ENCODE measurements at places on chromosomes 3 and 15.

DNA sequence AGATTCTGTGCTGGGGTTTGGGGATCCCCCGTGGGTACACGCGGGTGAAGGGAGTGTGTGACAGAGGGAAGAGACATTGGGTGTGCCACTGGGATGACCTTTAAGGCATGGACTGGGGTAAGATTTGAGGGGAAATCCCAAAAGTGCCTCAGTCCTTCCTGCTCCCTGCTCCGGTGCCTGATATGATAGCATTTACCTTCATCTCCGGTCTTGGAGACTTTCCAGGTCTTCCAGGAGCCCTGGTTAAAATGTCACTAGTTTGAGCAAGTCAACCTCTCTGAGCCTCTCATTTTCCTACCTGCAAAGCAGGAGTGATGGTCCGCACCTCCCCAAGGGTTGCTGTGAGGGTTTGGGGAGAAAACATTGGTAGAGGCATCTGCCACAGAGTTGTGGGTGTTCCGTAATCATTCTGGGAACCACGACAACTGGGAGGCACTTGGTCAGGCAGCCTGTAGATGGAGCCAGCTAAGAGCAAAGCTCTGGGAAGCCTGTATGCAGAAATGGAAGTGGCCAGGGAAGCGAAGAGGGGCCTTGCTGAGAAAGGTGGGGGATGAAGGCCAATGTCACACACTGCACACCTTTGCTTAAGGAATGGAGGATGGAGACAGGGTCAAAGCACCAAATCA, 33.9 kb upstream of the KIF23 start:
- peak; percentile 42 for DNase-seq

DNA sequence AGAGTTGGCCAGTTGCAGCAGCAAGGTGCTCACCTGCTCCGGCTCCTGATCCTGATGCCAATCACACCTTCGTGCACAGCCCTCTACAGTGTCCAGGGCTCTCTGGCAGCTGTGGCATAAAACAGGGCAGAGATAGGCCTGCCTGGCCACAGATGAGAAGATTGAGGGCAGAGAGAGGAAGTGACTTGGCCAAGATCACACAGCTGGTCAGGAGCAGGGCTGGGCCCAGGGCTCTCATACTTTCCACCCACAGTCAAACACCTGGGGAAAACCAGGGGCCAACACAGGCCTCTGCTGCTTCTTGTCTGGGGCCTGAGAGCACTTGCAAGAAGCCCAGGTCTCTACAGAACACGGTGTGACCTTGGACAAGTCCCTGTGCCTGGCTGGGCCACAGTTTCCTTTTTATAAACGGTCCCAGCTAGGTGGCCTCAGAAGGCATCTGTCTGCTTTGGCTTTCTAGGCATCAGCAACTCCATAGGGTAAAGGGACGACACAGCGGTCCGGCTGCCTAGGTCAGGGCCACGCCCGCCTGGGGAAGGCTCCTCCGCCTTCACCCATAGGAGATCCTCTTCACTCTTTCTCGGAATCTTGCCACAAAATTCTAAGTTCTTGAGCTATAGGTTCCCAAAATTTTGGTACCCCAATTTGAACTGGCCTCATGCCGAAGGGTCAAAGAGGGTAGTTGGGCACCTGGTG, 3.1 kb downstream of the ATP2B2 start:
- DNase-seq = no peak

DNA sequence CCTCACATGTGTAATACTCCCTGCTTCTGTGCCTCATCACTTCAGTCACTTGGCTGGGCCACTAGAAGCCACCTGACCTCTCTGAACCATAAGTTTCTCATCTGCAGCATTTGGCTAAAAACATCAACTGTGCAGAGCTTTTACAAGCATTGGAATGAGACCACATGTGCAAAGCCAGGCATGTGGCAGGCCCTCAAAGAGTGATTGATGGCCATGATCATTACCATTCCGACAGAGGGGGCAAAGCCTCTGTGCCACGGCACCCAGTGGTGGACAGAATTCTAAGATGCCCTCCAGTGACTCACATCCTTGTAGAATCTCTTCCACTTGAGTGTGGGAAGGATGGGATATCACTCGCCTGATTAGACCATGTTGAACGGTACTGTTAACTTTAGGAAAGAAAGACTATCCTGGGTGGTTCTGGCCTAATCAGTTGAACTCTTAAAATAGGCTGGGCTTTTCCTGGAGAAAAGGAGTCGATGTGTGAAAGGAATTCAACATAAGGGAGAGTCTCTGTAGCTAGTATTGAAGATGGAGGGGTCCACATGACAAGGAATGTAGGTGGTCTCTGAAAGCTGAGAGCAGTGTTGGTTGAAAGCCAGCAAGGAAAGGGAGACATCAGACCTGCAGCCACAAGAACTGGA, 13.5 kb downstream of the CDCP1 start:
- DNase-seq = no peak

DNA sequence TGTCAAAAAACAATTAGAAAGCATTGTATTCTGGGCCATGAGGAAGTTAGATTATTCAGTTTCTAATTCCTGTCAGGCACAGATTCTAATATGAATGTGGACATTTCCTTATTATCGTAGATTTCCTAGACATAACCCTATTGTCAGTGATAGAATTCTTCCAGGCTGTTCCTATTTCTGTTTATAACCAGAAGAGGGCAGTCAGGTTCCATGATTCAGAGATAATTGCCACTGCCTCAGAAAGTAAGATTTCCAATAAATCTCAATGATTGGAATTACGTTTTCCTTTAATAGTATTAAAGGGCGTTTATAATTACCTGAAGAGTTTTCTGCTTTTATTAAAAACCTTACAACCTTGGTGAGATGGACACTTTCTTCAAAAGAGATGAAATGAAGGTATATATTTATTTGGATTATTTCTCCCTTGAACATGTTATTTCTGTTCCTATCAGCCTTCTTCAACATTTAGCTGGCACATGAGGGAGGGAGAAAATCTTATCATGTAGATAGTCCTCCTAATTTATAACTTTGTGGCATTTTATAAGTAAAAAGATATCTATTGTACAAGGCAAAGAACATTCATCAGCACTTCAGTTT, 439.2 kb downstream of the MCTP2 start:
- DNase-seq = peak; percentile 27

- DNase-seq = no peak
These were observed 10.3 kb downstream of the EID1 start for GRCh38 chr15:48888191-48888590.

DNA sequence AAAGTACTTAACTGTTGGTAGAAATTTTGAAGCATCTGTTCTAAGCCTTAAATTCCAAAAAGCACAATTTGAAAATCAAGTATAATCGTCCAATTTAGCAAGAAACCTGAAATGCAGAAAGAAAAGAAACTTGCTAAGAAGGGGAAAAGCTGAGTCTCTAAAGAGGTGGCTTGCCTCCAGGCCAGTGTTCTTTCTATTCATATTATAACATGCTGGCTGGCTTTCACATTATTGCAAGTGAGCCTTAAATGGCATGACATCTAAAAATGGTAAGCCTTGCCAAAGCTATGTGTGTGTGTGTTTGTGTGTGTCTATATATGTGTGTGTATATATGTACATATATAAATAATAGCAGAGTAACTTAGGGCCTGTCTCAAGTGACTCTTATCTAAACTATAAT, 89.5 kb downstream of the FGF12 start:
- DNase-seq = no peak

GRCh38 chr15:38683382-38684242, 119.0 kb upstream of the RASGRP1 start:
- DNase-seq = peak; percentile 57

DNA sequence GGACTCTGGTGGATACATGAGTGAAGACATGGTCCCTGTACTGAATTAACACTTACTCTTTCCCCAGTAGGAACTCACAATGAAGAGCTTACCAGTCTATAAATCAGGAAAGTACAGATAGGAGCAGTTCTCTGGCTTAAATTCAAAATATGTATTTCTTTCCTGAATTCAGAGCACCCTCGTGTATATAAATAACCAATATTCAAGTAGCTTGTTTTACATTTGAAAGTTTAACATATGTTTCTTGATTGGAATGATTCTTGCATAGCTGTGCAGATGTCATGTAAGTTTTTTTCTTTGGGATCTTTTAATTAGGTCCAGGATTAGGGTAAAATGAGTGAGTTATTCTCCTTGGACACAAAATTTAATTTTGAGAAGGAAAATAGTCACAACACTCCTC, 14.8 kb upstream of the TMPRSS7 start:
- DNase-seq = no peak

DNA sequence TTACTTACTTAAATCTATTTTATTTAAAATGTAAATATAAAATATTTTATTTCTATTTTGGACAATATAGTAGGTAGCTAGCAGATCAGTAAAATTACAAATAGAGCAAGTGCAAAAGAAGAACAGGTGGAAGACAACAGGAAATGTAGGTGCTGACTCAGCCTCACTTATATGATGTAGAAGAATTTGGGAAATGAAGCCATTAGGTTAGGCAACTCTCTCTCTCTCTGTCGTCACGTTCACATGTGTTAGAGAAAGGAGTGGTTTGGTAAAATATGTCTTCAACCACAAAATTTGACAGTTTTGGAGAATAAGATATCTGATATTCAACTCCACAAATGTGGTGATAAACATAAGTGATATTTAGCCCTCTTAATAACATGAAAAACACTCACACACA, 532.5 kb upstream of the KCNMB2 start:
- no peak for DNase-seq

GRCh38 chr3:52108302-52109232, 45.7 kb downstream of the POC1A start:
- DNase-seq = no peak

DNA sequence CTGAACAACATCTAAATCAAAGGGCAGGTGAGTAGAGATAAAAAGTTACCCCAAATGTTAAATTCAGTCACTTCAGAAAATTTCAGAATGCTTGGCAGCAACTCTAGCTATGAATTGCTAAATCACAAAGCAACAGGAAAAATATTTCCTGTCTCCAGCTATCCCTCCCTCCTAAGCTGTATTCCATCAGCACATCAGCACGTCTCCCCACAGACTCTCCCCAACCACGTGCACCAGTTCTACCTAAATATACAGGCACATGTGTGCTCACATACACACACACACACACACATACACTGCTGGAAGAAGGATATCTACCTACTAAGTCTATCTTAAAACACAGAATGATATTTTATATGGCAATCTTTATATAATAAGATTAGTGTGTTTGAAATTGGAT, 177.1 kb upstream of the ARHGEF26 start:
- no peak for DNase-seq

- DNase-seq = no peak
These were observed 146.2 kb upstream of the SEMA6D start for GRCh38 chr15:47570881-47571640.

GRCh38 chr3:72782521-72782920, 65.7 kb downstream of the SHQ1 start:
- DNase-seq = no peak

GRCh38 chr3:127171721-127172120, 21.2 kb upstream of the PRR23E start:
- DNase-seq = no peak

DNA sequence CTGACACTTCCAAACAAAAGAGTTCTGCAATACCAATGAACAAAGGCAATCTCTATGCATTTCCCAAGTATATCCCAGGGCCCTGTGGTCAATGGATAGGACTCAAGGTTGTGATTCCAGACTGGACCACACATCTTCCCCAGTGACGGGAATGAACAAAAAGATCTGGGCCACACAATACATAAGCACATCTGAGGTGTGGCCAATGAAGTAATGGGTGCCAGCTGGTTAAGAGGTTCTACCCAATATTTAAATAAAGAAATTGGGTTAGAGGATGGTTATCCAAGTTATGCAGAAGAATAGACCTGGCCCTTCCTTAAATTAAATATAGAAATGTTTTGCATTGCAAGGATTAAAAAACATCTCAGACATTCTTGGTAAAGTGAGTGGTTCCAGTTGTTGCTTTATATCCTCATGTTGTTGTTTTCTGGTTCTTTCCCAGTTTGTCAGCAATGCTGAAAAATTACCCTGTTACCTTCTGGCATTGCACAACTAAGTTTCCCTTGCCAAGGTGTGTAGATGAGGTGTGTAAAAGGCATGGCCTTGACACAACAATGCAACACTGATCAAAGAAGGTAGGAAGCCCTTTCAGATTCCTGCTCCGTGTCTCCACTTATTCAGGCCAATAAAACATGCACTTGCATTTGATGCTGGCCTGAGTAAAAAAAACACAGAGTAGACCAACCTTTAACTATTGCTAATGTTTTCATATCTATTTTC, 86.5 kb downstream of the PRICKLE2 start:
- no peak for DNase-seq

DNA sequence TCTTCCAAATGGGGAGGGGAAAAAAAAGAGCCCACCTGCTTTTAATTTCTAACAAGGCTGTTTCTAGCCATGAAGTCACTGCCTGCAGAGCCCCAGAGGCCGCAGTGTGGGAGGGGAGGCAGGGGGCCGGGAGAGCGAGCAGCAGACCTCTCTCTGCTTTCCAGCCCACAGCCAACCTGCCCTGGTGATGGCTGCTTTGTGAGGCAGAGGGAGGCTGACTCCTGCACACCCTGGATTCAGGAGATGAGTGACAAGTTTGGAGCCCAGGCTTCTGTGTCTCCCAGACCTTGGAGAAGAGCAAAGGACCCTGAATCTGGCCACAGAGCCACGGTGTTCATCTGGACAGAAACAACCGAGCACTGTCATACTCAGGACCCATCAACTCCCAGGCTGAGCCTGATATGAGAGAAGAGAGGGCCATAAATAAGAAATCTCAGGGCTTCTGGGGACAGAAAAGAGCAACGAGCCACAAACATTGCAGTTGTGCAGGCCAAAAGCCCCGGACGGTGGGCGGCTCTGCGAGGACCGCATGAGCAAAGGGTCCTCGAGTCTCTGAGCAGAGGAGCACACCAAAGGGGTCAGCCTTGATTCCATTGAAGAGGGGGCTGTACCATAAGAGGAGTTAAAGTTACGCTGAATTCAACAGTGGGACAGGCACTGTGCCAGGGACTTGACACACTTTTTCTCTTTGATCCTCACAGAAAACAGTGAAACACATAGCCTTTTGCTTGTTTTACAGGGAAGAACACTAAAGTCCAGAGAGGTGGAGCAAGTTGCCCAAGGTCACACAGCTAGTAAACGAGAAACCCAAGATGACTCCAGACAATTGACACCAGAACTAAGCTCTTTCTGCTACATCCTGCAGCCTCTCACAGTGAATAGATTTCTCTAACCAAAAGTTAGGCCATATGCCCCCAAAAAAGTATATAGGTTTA, 97.2 kb downstream of the SEMA5B start:
- DNase-seq = no peak

GRCh38 chr3:185630182-185630622, 44.1 kb downstream of the SENP2 start:
- peak; percentile 29 for DNase-seq

GRCh38 chr3:134803051-134803505, 8.0 kb downstream of the EPHB1 start:
- no peak for DNase-seq

GRCh38 chr3:51340989-51341636, 44.0 kb upstream of the MANF start:
- DNase-seq = peak; percentile 46

- peak; percentile 70 for DNase-seq
These were observed 7.2 kb downstream of the PLA1A start for GRCh38 chr3:119604878-119605277.

Data from ELR (cell line).